ENCODE measurements at places on chromosomes 12 and 14.

GRCh38 chr12:83920821-83921547 is 991.6 kb downstream of the SLC6A15 start:
- DNase-seq = no peak

- DNase-seq = peak; percentile 52
These were observed 37.8 kb downstream of the SLCO1A2 start for GRCh38 chr12:21296751-21297406.

DNA sequence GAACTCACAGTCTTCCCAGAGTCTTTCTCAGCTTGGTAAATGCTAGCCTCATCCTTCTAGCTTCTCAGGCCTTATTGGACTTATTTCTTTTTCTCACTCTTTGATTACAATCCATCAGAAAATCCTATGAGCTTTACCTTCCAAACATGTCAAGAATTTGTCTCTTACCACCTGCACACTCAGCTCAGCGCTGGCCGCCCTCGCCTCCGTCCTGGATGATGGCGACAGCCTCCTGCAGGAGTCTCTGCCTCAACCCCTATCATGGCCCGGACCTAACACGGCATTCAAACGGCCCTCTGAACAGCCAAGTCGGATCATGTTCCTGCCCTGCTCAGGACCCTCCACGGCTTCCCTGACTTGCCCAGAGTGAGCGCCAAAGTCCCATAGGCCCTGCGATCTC is 333.1 kb upstream of the FKBP4 start:
- no peak for DNase-seq

DNA sequence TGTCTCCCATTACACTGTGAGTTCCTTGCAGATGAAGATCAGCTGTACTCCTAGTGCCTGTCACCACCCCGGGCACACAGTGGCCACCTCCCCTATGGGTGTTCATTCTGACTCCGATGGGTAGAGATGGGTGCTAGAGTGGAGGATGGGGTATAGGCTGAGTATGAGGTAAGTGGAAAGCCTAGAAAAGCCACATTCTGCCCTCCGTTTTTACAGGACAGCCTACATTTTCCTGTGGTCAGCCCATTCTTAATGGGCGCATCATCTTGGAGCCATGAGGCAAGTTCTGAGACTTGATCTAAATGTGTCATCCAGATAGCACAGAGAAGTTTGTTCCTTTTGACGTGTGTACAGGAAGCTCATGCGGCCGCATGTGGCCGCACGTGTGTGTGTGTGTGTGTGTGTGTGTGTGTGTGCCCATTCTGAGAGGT is 166.7 kb upstream of the HIF1A start:
- DNase-seq = no peak

DNA sequence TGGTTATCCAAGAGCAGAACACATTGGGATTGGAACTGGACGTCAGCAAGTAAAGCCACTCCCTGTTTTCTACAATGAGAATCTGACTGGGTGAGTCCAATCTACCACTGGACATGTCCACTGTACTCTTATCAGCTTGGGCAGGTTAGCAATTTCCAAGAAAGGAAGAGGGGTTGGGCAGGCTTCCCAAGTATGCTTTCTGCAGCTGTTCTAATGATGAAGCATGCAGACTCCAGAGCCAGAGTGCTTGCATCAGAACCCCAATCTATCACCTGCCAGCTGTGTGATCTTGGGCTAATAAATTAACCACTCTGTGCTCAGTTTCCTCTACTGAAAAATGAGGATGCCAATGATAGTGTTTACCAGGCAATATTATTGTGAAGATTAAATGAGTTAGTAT is 92.0 kb downstream of the EMP1 start:
- no peak for DNase-seq

Measured in D341Med (cell line).